ENCODE measurements at places on chromosomes 7 and 10.

- DNase-seq, result no peak
Observed at GRCh38 chr7:80760292-80760691, 121.8 kb downstream of the CD36 start.

DNA sequence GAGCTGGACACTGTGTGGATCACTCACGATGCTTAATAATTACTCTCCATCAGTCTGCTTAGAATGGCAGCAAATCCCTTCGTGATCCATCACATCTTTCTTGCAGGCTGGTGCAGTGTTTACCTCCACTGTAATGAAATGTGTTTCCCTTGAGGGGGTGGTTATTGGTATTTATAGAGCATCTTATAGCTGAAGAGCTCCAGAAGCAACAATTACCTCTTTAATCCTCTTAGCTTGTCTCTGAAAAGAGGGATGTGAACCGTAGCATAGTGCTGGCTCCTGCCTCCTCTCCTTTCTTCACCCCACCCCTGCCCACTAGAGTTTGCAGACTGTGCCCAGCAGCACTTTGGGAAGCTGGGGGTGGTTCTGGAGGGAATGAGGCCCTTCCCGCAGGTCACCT, 132.6 kb downstream of the CAMK1D start:
- no peak for DNase-seq

- DNase-seq, result no peak
Observed at GRCh38 chr10:131972474-131973071, 9.2 kb downstream of the BNIP3 start.

DNA sequence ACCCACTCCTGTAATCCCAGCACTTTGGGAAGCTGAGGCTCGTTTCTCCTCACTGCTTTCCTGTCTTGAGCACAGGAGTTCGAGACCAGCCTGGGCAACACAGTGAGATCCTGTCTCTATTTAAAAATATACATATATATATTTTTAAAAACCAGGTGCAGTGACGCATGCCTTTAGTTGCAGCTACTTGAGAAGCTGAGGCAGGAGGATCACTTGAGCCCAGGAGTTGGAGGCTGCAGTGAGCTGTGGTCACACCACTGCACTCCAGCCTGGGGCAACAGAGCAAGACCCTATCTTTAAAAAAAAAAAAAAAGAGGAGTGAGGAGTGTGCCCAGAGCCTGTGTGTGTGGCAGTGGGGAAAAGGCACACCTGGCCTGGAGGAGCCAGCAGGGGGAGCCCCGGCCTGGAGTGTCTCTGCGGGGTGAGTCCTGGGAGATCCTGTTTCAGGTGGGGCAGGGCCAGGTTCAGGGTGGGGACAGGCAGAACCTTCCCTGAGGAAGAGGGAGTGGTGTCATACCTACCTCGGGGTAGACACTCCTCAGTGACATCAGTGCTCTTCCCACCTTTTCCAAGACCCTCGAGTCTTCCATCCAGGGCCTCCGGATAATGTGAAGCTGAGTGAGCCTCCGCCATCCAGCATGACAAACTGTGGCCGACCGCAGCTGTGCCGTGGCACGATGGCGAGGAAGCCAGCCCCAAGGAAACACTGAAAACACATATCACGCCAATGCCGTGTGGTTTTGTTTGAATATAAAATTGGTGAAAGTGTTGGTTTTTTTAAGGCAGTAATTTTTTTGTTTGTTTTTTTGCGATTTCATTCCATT, 9.0 kb upstream of the ARPC1B start:
- no peak for DNase-seq

DNA sequence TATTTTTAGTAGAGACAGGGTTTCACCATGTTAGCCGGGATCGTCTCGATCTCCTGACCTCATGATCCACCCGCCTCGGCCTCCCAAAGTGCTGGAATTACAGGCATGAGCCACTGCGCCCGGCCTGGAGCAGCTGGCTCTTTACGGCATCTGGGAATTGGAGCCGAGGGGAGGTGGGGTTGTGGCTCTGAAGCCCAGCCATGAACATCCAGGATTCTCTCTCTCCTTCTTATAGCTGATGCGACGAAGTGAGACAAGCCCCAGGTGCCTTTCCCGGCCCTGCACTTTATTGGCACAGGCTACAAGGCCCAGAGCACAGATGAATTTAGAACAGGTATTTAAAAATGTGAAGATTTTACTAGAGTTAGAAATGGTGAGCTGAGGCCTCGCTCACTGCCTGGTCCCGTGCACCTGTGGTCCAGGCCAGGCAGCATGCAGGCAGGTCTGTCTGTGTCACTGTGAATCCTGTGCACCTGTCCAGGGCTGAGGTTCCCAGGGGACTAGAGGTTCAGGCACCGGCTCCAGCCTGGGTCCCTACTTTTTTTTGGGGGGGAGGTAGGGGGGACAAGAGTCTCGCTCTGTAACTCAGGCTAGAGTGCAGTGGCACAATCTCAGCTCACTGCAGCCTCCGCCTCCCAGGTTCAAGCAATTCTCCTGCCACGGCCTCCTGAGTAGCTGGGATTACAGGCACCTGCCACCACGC, 379.7 kb upstream of the FOXK1 start:
- DNase-seq, result no peak

Measured in muscle of arm (tissue), 14 donors.